ENCODE measurements at places on chromosomes 6 and 20.

- DNase-seq = peak; percentile 40
Measured at GRCh38 chr6:42520786-42521607, 42.8 kb upstream of the UBR2 start.

DNA sequence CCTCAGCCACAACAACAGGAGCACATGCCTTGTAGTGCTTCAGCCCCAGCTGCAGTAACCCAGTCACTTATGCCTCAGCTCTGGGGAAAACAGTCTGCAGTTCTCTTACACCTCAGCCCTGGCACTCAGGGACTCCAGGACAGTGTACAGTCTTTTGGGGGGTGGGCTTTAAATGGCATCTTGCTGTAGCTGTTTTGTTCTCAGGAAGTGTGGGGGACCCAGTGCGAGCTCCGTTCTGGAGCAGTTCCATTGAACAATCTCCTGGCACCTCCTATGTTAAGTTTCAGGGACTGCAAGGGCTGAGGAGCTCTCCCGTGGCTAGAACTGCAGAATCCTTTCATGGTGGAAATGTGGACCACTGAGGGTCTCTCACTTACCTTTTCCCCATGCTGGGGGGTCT lies 55.2 kb downstream of the PLCG1 start:
- no peak for DNase-seq

DNA sequence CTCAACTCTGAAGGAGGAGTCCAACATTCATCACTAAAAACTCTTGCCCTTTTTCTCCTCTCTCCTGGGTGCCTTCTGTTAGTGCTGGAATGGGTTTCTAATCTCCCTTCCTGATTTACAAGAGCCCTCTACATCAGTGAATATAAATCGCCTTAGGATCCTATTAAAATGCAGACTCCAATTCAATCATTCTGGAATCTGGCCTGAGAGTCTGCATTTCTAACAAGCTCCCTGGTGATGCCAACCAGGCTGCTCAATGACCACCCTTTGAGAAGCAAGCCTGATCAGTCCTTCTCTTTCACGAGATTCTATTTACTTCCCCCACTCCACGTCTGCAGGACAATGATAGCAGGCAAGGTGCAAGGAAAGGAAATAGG lies 72.8 kb upstream of the E2F3 start:
- no peak for DNase-seq

GRCh38 chr6:148287623-148288333 lies 54.9 kb upstream of the SASH1 start:
- DNase-seq = no peak

DNA sequence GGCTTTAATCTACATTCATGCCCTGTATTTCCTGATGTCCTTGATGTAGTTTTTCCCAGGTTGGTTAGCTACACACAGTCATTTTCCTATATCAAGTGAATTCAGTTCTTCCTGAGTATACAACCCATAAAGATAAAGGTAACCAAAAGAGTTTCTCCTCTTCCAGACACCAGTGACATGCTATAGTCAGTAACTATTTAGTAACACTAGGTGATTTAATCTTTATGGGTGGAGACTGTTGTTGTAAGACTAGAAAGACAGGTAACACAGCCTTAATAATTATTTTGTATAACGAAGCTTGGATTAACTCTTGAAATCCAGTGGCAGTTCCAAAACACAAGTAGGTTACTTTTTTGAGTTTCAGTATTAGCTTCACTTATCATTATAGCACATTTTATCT lies 17.6 kb downstream of the MCUR1 start:
- no peak for DNase-seq

- peak; percentile 22 for DNase-seq
Measured at GRCh38 chr6:125041740-125042459, 79.7 kb downstream of the RNF217 start.

DNA sequence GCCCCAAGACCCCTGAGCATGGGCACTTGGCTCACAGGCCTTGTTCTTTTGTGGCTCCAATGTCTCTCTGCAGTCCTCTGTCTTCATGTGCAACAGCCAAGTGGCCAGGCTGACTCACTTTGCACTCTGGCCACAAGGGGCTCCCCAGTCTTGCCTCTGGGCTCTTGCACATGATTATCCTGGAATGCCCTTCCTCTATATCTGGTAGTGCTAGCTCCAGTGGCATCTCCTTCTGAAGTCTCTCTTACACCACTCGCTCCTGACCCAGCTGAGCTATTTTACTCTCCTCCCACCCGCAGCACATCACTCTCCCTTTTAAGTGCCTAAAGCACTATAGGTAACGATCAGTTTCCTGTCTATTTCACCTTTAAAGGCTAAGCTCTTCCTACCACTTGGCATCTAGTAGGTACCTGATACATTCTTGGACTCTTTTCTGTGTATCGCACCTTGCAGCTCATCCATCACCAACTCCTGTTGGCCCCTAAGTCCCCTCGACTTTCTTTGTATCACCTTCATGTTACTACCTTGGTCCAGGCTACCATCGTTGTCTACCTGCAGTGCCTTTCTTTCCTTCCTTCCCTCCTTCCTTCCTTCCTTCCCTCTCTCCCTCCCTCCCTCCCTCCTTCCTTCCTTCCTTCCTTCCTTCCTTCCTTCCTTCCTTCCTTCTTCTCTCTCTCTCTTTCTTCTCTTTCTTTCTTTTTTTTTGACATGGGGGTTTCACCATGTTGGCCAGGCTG lies 211.9 kb upstream of the RNF24 start:
- peak; percentile 76 for DNase-seq

GRCh38 chr6:13248053-13248452 lies 80.3 kb downstream of the TBC1D7 start:
- DNase-seq = peak; percentile 16

DNA sequence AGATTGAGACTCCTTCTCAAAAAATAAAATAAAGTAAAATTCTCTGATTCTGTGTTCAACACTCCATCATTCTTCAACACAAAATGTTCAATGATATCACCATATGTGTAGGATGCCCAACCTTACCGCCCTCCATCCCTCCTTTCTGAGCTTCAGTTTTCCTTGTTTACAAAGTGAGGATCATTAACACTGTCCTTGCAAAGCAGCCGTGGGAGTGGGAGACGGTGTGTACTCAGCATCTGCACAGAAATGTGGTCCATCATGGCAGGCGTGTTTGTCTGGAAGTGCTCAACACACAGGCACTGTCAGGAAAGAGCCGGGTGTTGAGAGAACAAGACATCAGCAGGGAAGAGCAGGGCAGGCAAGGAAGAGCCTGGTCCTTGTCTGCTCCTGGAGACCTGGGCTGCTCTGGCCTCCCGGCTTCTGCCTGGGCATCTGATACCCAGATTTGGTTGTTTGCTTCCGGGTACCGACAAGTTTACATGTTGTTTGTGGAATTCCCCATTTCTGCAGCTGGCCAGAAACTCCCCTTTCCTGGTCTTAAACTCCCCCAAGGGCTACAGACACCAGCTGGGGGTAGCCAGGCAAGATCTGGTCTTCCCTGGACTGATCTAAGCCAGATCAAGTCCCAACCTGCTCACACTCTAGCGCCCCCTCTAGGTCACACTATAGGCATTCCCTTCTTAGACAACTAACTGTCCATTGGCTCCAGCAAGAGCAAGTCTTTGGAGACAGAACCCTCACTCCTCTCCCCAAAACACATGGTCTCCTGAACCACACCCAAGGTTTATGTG lies 26.7 kb upstream of the TTPAL start:
- no peak for DNase-seq

DNA sequence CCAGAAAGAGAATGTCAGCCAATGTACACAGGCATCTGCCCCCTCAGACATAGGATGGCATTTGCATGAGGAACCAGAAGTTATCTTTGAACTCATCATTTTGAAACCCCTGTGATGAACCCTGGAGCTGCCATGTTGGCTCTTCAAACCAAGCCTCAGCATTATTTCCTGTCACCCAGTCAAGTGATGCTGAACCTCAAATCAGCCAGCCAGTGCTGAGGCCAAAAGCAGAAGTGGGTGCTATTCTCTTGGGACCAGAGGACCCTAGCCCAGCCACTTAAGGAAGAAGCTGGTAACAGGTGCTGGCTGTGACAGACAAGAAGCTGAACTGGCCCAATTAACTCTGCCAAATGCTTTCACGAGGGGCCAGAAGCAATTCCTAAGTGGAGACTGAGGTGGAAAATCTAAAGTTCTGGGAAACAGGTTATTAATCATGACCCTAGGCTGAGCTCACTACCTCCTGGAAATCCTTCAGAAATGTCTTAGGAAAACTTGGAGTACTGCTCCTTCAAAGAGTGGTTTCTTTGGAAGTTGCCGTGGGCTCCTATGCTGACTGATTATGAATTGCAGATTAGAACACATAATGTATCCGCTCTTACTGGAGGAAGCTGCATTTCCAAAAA lies 4.0 kb downstream of the PKIG start:
- no peak for DNase-seq

GRCh38 chr20:38963745-38964144 lies 1.6 kb downstream of the DHX35 start:
- DNase-seq = no peak

GRCh38 chr20:11210611-11211010 lies 536.8 kb upstream of the JAG1 start:
- no peak for DNase-seq

DNA sequence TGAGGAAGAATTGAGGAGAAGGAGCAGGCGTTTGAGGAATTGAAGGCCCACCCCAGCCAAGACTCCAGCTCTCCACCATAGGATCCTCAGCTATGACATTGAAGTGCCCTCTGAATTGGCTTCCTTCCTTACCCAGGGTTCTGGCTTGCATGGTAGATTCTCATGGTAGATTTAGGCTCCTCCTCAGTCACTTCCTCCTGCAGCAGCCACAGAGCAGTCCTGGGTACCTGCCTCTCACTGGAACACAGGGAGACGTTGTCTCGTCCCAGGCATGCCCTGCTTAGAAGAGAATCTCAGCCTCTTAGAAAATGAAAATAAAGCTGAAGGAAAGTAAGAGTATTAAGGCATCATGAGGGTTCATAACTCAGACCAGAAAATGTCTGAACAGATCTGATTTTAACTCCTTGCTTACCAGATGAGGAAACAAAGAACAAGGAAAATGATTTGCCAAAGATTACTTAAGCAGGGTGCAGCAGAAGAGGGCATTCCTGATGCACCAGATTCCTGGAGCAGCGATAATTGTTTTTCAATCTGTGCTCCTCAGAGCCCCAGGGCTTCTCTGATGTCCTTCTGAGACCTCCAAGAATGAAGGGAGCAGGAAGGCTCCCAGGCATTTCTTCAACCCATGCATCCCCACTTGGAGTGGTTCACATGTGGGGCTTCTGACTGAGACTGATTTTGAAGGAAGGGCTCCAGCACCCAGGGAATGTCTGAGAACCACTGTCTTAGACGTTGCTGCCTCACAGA lies 219.8 kb downstream of the HIVEP2 start:
- no peak for DNase-seq

DNA sequence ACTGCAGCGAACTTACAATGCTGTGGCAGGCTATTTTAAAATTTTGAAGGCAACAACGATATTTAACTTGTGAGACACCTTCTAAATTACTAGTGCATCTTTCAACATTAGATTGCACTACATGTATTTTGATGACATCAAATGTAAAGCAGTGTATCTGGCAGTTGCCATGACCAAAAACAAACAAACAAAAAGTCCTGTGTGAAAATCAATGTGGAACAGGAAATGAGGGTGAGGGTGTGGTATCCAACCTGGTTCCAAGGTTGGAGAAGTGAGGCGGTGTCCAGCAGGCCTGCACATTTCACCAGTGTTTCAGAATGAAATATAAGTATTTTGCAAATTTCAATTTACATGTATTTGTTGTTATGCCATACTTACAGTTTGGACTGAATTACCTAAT lies 112.0 kb downstream of the LAMP5 start:
- DNase-seq = no peak

DNA sequence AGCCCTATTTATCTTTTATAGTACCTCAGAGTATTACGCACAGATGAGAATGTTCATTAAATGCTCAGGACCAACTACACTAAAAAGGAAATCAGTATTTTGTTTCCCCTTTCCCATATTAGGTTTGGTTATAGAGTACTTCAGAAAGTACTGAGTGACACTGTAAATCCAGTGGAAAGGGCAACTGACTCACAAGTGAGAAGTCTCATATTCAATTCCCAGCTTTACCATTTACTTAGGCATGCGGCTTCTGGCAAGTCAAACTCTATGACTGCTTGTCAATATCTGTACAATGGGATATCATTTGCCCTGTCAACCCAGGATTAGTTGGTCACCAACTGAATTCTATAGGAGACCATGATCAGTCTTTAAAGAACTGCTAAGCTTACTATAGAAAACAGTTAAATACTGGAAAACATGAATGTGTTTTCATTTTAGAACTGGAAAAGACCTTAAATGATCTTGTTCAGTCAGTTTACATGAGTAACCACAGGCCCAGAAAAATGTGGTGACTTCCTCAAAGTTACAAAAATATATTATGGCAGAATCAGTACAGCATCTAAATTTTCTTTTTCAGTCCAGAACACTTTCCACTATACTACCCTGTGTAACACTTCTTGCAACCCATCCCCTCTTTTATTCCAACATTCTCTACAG lies 3.6 kb downstream of the MAP3K7 start:
- DNase-seq = no peak

DNA sequence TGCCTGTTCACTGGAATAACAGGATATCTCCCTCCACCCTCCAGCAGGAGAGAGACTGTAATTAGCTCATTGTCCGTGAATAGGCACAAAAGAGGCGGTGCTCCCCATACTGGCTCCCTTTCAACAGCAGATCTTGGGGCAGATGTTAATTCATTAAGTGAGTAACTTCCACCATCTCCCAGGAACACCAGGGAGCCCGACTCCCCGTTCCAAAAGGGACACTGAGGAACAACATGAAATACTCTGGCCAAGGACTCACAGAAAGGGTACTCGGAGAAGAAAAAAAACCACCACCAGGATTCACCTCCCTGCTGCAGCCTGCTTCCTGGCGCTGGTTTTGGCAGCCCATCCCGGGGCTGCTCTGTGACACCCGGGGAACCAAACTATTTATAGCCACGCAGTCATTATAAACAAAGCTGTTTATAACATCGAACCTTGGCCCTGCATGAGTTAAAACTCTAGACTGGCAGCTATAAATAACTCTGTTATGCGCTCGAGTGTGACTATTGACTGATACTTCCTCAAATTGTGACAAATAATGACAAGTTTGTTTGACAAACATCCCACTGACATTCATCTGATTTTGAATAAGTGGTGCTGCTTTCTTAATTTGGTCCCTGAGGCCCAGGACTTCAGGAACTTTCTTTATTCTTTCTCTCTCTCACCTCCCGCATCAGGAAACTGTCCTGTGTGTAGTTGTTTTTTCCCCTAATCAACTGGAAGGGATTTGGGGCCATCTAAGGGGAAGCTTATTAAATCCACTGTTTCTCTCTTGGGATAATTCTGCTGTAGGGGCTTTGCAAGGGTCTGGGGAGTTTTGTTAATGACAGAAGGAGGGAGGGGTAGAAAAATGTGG lies 521.6 kb downstream of the CD83 start:
- DNase-seq = peak; percentile 63

- no peak for DNase-seq
Measured at GRCh38 chr6:48754641-48755040, 643.6 kb upstream of the PTCHD4 start.
